Fibroblast of lung (primary cell): ENCODE measurements at places on chromosomes 5 and 9.

DNA sequence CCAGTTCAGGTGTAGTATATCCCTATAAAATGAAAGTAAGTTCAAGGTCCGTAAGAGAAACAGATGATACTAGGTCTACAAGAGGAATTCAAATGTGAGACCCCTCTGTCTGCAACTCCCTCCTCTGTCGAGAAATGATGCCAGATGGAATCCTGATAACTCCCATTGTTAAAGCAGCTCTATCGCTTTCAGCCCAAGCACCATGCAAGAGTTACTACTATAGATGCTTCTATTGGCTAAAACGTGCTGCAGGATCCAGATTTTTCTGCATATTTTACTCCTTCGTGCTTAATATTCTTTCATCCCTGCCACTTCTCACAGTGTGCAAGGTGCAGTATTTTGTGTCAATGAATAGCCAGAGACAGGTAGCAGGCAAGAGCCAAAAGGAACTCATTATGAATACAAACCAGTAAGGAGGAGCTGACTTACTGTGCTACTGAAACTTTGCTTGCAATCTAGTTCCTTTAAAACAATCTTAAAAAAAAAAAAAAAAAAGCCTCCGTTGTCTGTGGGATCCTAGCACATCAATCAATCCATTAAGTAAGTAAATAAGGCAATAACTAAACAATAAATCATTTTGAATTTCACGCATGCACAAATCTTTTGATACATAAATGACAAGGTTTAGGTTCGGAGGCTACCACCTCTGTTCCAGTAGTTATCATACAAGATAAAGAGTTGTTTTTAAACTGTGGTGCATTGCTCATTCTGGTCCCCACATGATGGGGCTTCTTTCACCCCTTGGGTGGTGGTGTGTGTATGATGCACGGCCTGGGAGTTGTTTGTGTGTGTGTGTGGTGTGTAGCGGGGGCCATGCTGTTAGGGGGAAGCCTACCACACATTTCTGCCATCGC, 151.1 kb upstream of the MPDZ start:
- no peak for DNase-seq

DNA sequence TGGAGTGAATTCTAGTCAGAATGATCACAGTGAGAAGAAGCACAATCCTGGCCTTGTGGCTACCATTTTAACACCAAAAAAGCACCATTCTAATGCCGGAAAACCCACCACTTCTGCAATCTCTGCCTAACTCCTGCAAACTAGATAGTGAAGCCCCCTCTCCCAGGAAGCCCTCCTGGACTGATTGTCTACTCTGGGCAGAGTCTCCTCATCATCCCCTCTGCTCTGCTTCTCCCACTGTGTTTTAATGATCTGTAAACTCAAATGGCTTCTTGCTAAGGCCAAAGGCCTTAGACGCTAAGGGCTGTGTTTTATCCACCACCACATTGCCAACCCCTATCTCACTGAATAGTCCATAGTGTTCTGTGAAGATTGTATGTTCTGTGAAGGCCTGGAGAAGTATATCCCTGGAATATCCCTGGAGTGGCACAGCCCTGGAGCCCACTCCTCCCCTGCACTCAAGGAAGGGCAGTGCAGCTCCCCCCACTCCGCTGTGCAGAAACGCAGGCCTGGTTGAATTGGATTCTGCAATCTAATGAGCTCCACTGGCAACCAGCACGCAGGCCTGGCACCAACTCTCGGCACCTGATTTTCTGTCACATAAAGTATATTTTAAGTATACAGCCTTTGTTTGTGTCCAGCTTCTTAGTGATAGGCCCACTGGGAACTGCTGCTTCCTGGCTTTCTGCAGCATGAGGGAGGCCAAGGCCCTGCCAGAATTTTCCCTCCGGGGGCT, 126.3 kb downstream of the ATPSCKMT start:
- no peak for DNase-seq

DNA sequence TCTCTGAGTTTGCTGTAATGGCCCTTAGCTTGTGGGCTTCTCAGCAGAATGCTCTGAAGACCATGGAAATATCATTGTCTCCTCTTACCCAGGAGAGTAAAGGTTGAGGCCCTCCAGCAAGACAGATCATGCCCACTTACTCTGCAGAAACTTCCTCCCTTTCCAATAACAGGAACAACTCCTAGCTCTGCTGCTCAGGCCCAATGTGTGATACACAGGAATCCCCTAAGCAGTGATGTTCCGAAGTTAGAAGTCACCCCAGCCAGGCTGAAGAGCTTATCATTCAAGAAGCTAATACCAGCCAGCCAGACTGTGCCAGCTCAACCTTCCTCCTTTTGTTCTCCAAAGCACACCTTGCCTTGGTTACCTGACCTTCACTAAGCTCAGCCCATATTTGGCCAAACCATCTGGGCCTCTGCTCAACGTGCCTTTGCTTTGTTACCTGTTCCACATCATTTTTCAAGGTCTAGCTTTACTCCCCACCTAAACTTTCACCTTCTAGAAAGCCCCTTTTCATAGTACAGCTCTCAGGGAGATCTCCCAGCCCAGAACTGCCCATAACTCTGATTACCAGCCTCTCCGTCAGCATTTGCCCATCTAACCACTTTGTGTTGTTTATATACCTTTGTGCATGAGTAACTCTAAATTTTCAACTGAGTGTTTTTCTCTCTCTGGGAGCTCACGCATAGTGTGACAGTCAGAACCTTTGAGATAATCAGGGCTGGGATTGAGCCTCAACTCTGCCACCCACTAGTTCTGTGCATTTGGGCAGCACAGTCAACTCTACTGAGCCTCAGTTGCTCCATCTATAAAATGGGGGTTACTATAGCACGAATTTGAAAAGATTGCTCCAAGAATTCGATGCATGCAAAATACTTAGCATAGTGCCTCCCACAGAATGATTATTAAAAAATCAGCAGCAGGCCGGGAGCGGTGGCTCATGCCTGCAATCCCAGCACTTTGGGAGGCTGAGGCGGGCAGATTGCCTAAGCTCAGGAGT, 107.6 kb upstream of the CPEB4 start:
- no peak for DNase-seq

- peak; percentile 94 for DNase-seq
Measured at GRCh38 chr5:172984244-172984953, 828 bp downstream of the ATP6V0E1 start.

GRCh38 chr9:121861501-121862180, 210.2 kb downstream of the DAB2IP start:
- no peak for DNase-seq

GRCh38 chr5:57650360-57651069, 167.9 kb upstream of the ACTBL2 start:
- peak; percentile 58 for DNase-seq

GRCh38 chr5:6158974-6159831, 219.1 kb downstream of the MED10 start:
- peak; percentile 11 for DNase-seq
